ENCODE measurements at places on chromosomes 1 and 21.

GRCh38 chr21:24899138-24899537 is 708.1 kb downstream of the MRPL39 start:
- DNase-seq: no peak

- no peak for DNase-seq
Observed at GRCh38 chr21:21661741-21662140, 663.5 kb downstream of the NCAM2 start.

GRCh38 chr21:33383056-33383888 is 19.9 kb upstream of the IFNGR2 start:
- no peak for DNase-seq

DNA sequence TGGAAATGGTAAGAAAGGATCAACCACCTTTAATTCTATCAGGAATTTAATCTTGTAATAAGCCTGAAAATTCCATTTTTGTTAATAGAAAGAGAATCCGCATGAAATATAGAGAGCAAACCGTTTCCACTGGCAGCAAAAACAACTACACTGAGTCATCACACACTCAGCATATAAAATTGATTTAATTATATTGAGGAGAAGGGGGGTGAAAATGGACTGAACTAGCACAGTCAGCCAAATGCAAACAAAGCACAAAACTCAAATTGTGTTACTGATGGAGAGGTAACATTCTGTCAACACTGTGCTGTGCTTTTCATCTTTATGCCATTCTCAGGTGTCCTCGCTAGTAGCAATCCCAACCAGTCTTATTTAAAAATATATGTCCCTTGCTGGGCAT is 1583.9 kb downstream of the MRPL39 start:
- DNase-seq: no peak

Data from SK-N-MC (cell line).